ENCODE measurements at places on chromosomes 7 and 10. TPM values are rescaled to one million over a fixed set of nuclear protein-coding genes. Genes with fewer than 3 reads are reported as not detected.

Gene ADRA2A
- 23.5 TPM for total RNA-seq

Gene ADARB2
- total RNA-seq: not detected

DNA sequence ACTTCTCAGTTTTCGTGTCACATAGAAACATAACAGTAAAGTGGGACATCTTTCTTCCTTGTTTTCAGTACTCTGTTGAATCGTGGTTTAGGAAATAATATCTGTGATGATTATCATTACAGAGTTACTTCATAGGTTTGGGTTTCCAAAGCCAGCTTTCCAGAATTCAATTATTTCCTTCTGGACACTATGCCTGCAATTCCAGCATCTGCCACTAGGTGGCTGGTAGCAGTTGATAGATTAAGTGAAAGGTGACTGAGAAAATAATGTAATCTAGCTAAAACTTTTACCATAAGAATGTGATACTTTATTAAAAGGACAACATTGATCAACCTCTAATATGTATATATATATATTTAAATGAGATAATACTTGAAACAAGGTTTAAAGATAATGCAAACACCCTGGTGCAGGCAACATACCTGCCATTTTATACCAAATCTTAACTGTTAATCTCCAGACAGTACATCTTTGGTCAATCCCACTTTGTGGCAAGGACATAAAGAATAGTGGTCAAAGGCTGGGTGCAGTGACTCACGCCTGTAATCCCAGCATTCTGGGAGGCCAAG is 102.6 kb downstream of the SH3PXD2A start:
- no peak for DNase-seq

DNA sequence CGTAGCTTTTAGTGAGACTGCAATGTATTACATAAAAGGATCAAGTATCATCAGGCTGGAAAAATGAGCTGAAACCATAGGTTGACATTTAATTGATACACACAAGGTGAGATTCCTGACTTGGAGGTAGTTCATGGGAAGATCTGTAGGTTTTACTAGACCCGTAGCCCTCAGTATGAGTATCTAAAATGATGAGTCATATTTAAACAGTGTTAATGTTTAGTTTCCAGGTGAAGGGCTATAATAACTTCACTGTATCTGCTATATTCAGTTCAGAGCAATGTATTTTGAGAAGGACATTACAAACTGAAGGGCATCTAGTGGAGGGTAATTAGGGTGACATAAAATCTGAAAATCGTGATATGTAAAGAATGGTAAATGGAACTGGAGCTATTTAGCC is 35.0 kb downstream of the ENTPD1 start:
- DNase-seq: no peak

Data from ascending aorta (tissue), 2 donors.